ENCODE measurements at places on chromosomes 6 and 20. TPM values are rescaled to one million over a fixed set of nuclear protein-coding genes. Genes with fewer than 3 reads are reported as not detected.
A peak's percentile ranks its signal among the peaks of the same experiment; 100 is the strongest.

SLA2 gene
- 2.0 TPM for total RNA-seq

- DNase-seq: no peak
These were observed 45.2 kb upstream of the GFRAL start for GRCh38 chr6:55282115-55282514.

- DNase-seq: peak; percentile 37
These were observed 45.9 kb downstream of the SLC22A3 start for GRCh38 chr6:160393891-160394653.

- no peak for DNase-seq
These were observed 92.2 kb downstream of the CEP162 start for GRCh38 chr6:84135291-84135690.

- DNase-seq: no peak
These were observed 9.3 kb downstream of the IP6K3 start for GRCh38 chr6:33737267-33738026.

DNA sequence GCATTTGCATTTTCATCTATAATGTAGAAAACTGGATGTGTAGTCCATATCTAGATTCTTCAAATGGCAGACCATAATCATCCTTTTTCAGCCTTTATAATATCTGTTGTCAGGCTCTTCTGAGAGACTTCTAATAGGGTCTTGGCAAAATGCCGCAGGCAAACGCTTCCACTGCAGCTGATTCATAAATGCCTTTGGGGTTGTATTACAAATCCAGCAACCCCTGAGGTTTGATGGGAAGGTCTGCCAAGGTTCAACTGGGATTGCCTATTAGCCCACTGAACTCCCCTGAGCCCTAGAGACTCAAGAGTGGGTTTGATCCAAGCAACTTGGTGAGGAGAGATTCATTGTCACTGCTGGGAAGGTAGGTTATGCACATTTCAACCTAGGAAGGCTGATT is 365.2 kb upstream of the POU3F2 start:
- no peak for DNase-seq

DNA sequence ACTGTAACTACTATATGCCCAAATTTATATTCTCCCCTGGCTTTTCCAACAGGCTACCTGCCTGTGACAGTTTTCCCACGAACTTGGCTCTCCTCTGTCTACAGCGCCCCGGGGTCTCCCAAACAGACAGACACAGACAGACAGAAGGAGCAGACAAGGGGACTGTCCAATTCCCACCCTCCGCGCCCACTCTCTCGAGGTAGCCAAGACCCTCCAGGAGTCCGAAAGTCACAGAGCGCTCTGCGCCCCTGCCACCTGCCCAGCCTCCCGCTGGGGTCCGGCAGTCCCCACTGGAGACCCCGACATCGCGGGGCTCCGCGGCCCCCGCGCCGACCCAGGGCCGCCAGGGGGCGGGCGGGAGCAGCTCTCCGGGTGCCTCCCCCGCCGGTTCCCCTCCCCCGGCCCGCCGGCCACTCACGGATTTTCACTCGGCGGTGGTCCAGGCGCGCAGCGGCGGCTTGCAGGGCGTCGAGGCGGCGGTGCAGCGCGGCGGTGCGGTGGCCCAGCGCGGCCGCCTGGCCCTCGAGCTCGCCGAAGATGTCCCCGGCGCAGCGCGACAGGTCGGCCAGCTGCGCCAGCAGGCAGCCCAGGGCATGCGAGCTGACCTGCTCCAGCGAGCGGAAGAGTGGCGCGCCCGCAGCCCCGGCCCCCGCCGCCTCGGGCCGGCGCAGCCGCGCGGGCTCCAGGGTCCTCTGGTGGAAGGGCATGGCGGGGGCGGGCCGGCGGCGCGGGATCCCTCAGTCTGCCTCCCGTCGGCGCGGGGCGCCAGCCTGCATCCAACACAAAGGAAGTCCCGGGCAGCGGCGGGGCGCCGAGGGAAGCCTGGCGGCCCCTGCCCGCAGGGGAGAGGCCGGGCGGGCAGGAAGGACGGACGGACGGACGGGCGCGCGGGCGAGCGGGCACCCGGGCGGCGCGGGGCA is 81.3 kb upstream of the CCDC28A start:
- peak; percentile 58 for DNase-seq

EPHA7 gene
- 11.3 TPM for total RNA-seq

GRCh38 chr20:38090061-38090460 is 56.5 kb downstream of the RPRD1B start:
- DNase-seq: no peak

GSTA2 gene
- 113 TPM for total RNA-seq

GRCh38 chr6:12353731-12354130 is 63.6 kb downstream of the EDN1 start:
- DNase-seq: no peak

- no peak for DNase-seq
These were observed 21.1 kb upstream of the THBS2 start for GRCh38 chr6:169274781-169275180.

SYCP2 gene
- total RNA-seq: 9.5 TPM

- no peak for DNase-seq
These were observed 15.0 kb upstream of the TGM6 start for GRCh38 chr20:2365666-2366065.

SPDEF gene
- total RNA-seq: 16.7 TPM

GRCh38 chr6:15575357-15576033 is 87.3 kb downstream of the DTNBP1 start:
- no peak for DNase-seq

DNA sequence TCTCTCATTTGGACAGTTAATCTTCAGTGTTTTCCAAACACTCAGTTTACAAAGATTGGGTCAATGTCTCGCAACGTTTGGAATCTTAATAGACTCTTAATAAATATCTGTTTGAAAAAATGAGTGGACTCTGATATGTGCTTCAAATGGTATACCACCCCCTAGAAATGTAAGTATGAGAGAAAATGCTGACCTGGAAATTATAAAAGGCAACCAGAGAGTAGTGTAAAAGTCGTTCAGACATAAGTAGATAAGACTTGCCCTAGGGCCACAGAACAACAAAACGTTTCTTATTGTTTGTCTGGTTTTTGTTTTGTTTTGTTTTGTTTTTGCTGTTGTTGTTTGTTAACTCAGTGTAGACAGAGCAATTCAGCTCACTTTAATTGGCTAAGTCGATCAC is 97.4 kb upstream of the SPTLC3 start:
- no peak for DNase-seq

BTN1A1 gene
- not detected for total RNA-seq

ECT2L gene
- total RNA-seq: 0.14 TPM

DNA sequence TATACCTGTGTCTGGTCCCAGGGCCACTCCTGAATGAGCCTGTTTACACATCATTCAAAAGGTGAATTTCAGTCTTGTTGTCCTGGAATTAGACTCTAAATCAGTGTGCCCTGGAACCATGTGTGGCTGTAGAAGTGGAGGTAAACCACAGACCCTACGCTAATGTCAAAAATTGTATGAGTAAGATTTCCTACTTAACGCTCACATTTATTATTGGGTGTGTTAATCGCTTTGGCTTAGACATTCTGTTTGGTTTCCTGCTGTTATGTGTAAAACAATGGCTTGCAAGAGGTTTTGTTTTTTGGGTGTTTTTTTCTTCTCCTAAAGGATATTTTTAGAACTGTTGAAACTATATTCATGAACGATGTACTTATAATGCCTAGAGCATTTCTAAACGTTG is 19.3 kb downstream of the PLCB1 start:
- no peak for DNase-seq

DNA sequence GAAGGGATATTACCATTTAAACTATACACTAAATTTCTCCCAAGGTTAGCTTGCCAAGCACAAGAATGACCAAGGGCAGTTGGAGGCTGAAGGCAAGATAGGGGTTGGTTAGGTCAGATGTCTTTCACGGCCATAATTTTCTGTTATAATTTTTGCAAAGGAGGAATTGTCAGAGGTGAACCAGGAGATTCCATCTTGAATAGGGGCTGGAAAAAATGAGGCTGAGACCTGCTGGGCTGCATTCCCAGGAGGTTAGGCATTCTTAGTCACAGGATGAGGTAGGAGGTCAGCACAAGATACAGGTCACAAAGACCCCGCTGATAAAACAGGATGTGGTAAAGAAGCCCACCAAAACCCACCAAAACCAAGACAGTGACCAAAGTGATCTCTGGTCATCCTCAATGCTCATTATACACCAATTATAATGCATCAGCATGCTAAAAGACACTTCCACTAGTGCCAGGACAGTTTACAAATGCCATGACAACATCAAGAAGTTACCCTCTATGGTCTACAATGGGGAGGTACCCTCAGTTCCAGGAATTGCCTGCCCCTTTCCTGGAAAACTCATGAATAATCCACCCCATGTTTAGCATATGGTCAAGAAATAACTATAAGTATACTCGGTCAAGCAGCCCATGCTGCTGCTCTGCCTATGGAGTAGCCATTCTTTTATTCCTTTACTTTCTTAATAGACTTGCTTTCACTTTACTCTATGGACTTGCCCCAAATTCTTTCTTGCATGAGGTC is 371.8 kb upstream of the SULF2 start:
- DNase-seq: no peak

FKBP1A gene
- 177 TPM for total RNA-seq

SLC13A3 gene
- total RNA-seq: 1.5 TPM

- peak; percentile 76 for DNase-seq
These were observed at the start of gene PKIB for GRCh38 chr6:122609881-122610689. TSS of gene PKIB (plus strand) at chr6:122610405. CDS start at chr6:122717795, 107,390 bp downstream.

TNXB gene
- 30.1 TPM for total RNA-seq

GRCh38 chr20:3172933-3173609 is at the start of gene LZTS3:
TSS of gene LZTS3 (minus strand) at chr20:3173549. CDS start at chr20:3167163, 6,386 bp downstream.
- peak; percentile 65 for DNase-seq

- DNase-seq: no peak
These were observed 117.9 kb downstream of the SNX5 start for GRCh38 chr20:17850684-17851026.

GRCh38 chr20:57457243-57458095 is 66.3 kb downstream of the RBM38 start:
- no peak for DNase-seq

HCRTR2 gene
- total RNA-seq: not detected

- DNase-seq: no peak
These were observed 636.5 kb upstream of the PTCHD4 start for GRCh38 chr6:48747471-48747870.

RNF39 gene
- total RNA-seq: 2.5 TPM

- DNase-seq: no peak
These were observed 906 bp upstream of the PDE10A start for GRCh38 chr6:165663736-165664558.

C20orf141 gene
- not detected for total RNA-seq

DNA sequence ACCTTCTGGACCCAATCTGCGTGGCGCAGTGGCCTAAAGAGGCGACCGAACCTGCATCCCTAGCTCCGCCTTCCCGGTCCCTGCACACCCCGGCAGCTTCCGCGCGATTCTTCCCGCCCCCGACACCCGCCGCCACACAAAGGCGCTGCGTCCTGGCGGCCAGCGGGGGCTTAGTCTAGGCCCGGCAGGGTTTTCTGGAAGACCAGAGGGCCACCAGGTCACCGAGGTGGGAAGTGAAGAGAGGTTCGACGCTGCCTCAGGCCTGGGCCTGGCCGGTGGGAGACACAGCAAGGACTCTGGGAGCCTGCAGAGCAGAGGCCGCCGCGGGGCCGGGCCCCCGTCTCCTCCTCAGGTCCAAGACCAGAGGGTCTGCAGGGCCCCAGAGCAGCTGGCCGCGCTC is 154.9 kb downstream of the OR2B2 start:
- no peak for DNase-seq

- peak; percentile 69 for DNase-seq
These were observed 116.6 kb downstream of the RNF144B start for GRCh38 chr6:18503593-18504231.

- DNase-seq: no peak
These were observed 16.9 kb upstream of the MTG2 start for GRCh38 chr20:62165762-62166399.

GRCh38 chr6:15465212-15465611 is 197.6 kb downstream of the DTNBP1 start:
- DNase-seq: no peak

BHLHE23 gene
- total RNA-seq: not detected

HDGFL1 gene
- total RNA-seq: not detected

DNA sequence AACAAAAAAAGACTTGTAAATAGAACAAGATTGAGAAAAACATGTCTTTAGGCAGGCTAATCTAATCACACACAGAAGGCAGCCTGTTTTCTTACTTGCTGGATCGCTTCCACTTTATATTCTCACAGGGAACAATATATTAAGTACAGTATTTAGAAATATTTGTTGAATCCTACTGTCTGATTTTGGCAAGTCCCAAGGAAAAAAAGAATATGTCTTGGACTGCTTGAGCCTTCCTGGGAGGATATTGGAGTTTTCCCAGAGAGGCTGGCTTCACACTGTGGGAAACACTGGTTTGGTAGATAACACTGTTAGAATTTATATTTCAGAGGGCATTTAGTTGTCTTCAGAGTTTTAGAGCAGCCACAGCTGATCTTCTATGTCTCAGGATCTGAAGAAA is 229.7 kb downstream of the PRL start:
- no peak for DNase-seq

GRCh38 chr6:41470331-41471063 is 75.7 kb upstream of the FOXP4 start:
- DNase-seq: no peak

GRCh38 chr6:29943053-29943966 is 978 bp downstream of the HLA-A start:
- DNase-seq: no peak

- DNase-seq: no peak
These were observed 121.6 kb upstream of the LGSN start for GRCh38 chr6:63441266-63441956.

DNA sequence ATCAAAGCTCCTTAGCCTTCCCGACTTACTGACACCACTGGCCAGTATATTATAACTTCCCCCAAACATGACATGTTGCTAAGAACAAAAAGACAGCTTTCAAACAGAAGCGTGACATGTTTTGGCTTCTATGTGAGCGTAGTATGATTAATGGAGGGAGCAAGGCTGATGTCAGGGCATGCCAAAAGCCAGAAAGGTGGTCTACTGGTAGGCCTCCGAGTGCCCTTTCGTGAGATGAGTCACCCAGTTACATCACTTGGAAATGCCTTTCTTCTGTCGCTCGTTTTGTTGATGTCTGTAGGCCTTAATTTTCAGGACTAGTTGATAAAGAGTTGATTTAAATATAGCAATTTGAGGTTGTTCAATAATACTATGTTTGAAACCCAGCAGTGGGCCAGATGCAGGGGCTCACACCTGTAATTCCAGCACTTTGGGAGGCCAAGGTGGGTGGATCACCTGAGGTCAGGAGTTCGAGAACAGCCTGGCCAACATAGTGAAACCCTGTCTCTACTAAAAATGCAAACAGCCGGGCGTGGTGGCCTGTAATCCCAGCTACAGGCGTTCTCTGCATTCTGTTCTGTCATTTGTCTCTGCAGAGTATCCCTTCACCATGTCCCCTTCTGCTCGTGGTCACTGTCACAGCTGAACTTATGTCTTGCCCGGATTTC is 53.3 kb downstream of the CNKSR3 start:
- DNase-seq: no peak

- DNase-seq: no peak
These were observed 140.7 kb upstream of the MCHR2 start for GRCh38 chr6:100134703-100135102.

MUC21 gene
- 7.1 TPM for total RNA-seq

GRCh38 chr6:41451039-41451438 is 95.1 kb upstream of the FOXP4 start:
- no peak for DNase-seq

TRMT6 gene
- 6.0 TPM for total RNA-seq

SIRPB2 gene
- 3.7 TPM for total RNA-seq

KIAA1755 gene
- total RNA-seq: 7.1 TPM

GRCh38 chr6:169216830-169217229 is 36.8 kb downstream of the THBS2 start:
- no peak for DNase-seq

RIMS4 gene
- total RNA-seq: 0.06 TPM

- DNase-seq: no peak
These were observed 85.3 kb downstream of the BCAS1 start for GRCh38 chr20:53985150-53985518.

- no peak for DNase-seq
These were observed 42.8 kb downstream of the MCHR2 start for GRCh38 chr6:99951016-99951805.

RPS6KA2 gene
- total RNA-seq: 36.1 TPM

PTPN1 gene
- total RNA-seq: 24.0 TPM

Data from mucosa of gallbladder (tissue), 1 donor.